Effector CD4-positive, alpha-beta T cell (primary cell): ENCODE measurements at places on chromosomes 11 and 22.

DNA sequence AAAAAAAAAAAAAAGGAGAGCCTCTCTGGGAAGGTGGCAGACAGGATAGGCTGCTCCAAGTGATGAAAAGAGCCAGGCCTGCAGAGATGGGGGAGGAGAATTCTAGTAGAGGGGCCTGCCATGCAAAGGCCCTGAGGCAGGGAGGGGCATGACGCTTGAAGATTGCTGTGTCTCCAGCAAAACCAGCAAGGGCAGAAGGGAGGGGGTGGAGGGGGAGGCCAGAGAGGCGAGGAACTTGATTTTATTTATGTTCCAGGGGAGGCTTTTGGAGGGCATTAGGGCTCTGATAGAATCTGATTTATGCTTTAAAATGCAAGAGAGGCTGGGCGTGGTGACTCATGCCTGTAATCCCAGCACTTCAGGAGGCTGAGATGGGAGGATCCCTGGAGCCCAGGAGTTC, 16.7 kb upstream of the PACSIN2 start:
- DNase-seq = no peak

- DNase-seq = no peak
Observed at GRCh38 chr11:63805844-63806415, 7.3 kb upstream of the SPINDOC start.

DNA sequence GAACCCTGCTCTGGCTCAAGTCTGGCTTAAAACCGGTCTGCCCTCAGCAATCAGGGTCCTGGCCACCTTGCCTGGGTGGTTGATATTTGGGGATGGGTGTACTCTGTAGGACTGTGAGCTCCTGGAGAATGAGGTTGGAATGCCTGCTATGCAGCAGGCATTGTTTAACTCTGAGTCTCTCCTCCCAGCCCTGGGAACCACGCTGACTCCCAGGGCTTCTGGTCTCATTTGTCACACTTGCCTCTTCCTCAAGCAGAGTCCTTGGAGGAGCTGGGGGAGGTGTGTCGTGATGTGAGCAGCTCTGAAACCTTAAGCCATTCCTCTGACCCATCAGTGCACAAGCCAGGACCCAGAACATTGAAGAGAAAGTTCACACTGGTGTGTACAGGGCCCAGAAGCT, 340.1 kb downstream of the MN1 start:
- no peak for DNase-seq

GRCh38 chr11:90916706-90917105, 693.9 kb upstream of the CHORDC1 start:
- no peak for DNase-seq

DNA sequence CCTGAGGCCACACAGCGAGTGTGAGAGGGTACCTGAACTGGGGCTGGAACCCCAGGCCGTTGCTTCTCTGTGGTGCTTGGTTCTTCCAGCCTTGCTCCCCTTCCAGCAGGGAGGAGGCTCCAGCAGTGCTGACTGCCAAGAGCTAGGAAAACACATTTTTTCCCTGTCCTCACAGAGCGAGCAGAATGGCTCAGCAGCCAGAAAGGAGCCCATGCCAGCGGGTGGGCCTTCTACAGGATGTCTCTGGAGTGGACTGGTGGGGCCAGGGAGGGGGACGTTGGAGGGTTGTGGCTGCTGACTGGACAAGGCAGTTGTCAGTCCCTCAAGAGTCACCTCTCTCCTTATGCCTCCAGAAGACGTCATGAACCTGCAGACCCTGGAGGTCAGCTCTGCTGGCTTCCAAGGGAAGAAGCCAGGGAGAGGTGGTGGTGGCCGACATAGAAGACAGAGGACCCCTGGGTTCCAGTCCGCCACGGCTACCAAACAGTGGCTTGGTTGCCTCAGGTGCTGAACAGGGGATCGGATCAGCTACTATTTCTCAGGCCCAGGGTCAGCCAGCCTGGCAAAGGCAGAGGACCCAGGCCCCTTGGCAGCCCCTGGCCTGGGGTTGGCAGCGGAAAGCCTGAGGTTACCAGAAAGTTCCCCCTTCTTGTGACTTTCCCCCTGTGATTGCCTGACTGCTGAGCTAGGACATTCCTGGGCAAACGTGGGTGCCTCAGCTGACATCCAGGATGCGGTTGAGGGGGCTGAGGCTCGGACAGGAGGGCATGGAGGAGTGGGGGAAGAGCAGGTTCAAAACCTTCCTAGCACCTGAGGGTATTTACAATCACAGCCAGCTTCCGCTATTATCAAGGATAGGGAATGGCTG, 3.7 kb downstream of the MAFF start:
- DNase-seq = no peak

GRCh38 chr11:72426758-72427157, 7.6 kb downstream of the CLPB start:
- no peak for DNase-seq

- DNase-seq = no peak
Observed at GRCh38 chr11:87572881-87573280, 535.1 kb downstream of the TMEM135 start.

DNA sequence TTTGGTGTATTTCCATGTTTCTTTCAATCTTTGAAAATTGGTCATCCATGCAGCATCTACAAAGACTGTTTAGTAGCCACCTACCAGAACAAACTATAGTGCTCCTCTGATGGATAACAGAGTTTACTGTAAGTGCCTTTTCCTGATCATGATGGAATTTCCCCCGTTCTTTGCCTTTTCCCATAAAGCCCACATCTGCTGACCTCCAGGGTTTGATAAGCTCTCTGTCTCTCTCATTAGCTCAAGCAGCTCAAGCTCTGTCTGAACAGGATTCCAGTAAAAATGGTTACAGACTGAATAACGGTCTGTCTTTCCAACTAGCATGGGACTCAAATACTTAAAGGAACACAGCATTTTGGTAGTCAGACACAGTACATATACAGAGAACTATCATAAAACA, 308.4 kb upstream of the SORL1-AS1 start:
- DNase-seq = no peak

DNA sequence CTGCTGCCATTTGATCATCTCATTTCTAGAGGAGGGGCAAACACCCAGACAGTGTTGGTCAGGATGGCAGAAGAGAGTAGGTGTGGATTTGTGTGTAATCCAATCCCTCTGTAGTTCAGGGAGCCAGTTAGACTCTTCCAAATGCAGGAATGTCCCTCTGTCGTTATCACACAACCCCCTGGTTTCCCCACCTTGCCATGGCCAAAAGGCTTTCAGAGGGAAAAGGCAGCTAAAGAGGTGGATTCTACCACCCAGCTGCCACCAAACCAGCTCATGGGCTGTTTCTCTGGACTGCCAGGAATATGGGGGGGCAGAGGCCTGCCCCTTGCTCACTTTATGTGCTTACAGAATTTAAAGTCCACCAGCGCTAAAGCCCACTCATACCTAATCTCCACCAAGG, 18.1 kb downstream of the TSKU start:
- DNase-seq = no peak

- DNase-seq = no peak
Observed at GRCh38 chr11:34960277-34960676, 43.9 kb downstream of the PDHX start.

DNA sequence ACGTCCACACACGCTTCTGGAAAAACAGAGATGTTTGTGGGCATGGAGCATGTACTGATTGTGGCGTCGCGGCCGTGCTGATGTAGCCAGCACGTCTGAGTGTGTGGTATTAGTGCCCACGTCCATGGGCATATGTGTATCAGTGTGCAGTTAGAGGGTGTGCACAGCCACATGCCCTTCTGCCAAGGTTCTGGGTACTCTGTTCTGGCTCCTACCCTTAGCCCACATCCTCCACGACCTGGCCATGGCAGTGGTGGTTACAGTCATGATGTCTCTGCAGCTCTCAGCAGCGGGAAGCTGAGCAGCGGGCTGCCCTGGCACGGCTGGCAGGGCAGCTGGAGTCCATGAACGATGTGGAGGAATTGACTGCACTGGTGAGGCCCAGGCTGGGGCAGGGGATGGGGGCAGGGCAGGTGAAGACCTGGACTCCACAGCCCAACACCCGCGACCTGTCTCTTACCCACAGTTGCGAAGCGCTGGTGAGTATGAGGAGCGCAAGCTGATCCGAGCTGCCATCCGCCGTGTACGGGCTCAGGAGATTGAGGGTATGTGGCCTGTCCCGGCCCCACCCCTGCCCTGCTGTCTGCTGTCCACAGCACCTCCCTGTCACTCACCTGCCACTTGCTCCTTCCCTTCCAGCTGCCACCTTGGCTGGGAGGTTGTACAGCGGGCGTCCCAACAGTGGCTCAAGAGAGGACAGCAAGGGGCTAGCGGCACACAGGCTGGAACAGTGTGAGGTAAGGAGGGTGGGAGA, 7.3 kb downstream of the SMTN start:
- no peak for DNase-seq

- DNase-seq = no peak
Observed at GRCh38 chr11:109838026-109838425, 255.2 kb upstream of the ZC3H12C start.

- no peak for DNase-seq
Observed at GRCh38 chr22:43077121-43077877, 11.9 kb downstream of the TTLL1 start.

- no peak for DNase-seq
Observed at GRCh38 chr22:50704510-50705218, 32.0 kb downstream of the SHANK3 start.

DNA sequence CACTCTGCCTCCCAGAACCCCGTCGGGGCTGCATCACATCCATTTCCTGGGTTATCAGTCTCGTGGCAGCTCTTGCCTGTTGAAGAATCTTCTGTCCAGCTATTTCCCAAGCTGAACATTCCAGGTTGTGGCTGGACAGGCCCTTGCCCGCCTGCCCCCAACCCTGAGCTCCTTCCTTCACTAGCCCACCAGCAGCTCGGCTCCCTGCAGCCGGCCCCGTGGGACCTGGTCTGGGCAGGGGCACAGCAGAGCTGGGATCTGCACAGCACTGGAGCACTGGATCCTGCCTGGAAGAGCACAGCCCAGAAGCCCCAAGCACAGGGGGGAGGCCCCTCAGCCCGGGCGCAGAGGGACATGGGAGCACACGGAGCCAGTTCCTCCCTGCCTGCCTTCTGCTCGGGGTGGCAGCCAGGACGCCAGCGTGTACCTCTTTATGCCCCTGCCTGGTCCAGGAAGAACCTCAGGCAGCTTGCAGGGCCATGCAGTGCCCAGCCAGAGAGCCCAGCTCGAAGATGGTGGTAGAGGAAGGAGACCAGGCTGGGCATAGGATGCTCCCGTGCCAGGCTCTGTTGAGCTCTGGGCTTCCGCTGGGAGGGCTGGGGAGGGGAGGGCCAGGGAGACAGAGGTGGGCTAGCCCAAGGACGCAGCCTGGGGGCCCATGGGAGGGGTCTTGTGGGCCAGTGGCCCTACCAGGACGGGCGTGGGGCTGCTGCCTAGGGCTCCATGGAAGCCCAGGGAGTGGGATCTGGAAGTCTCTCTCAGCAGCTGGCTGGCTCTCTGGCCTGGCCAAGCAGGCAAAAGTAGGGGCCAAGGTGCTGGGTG, 16.6 kb upstream of the GNB1L start:
- DNase-seq = no peak

DNA sequence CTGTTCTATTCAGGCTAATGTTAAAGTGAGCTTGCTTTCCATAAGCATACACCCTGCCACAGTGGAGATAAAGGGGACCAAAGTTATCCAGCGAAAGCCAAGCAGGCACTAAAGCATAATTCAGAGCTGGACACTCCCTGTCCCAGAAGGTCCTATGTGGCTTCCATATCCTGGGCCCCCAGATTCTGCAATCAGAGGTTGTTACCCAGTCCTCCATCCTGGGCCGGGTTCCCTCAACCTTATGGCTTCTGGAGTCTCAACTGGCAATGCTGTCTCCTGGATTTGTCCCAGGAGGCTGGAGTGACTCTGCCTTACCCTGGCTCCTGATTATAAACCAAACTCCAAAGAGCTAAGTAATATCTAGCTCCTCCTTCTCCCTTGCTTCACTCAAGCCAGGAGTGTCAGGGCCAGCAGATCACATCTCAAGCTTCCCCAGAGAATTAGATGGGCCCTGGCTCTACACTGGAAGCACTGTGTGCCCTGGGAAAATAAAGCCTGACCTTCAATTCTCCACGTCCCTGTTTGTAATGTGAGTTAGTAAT, 14.0 kb upstream of the SMIM35 start:
- DNase-seq = no peak

DNA sequence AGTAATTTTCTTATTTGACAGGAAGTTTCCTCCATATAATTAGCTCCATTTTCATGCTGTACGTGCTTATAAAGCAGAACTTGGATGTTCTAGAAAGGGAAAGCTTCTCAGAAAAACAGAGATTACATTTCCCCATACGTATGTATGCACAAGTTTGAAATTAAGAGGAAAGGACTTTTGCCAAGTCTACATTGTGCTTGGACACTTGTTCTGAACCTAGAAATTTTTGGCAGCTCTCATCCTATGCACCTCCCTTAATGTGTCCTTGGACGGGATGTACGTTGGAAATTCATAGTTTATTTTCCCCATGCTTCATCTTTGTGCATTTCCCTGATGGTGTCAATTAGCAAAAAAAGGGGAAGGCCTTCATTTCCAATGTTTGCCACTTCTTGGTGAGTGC, 322.7 kb downstream of the BLID start:
- DNase-seq = no peak

- DNase-seq = no peak
Observed at GRCh38 chr11:27248576-27249509, 114.2 kb downstream of the CCDC34 start.

GRCh38 chr11:74417379-74417804, 19.2 kb upstream of the PGM2L1 start:
- DNase-seq = no peak

- DNase-seq = no peak
Observed at GRCh38 chr11:57546869-57547475, 9.6 kb downstream of the SMTNL1 start.

- DNase-seq = no peak
Observed at GRCh38 chr11:132993991-132994502, 538.3 kb downstream of the OPCML start.

- no peak for DNase-seq
Observed at GRCh38 chr11:114285599-114285998, 10.6 kb upstream of the NNMT start.

- DNase-seq = no peak
Observed at GRCh38 chr11:1854949-1855885, 2.3 kb downstream of the LSP1 start.

DNA sequence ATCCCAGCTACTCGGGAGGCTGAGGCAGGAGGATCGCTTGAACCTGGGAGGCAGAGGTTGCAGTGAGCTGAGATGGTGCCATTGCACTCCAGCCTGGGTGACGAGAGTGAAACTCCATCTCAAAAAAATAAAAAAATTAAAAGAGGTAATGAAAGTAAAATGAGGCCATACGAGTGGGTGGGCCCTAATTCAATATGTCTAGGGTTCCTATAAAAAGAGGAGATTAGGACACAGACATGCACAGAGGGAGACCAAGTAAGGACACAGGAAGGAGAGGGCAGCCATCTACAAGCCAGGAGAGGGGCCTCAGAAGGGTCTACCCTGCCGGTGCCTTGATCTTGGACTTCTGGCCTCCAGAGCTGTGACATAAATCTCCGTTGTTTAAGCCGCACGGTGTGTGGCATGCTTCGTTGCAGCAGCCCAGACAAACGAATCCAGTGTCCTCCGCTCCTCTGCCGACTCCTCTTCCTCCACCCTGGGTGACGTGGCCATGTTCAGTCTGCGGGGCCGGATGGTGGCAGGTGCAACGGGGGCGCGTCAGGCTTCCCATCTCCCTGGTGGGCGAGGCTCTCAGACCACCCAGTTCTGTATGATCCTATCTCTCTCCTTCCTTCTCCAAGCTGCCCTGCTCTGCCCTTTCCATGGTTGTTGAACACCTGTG, 51.6 kb upstream of the PARVG start:
- no peak for DNase-seq
